ENCODE measurements at places on chromosomes 12 and 14.

DNA sequence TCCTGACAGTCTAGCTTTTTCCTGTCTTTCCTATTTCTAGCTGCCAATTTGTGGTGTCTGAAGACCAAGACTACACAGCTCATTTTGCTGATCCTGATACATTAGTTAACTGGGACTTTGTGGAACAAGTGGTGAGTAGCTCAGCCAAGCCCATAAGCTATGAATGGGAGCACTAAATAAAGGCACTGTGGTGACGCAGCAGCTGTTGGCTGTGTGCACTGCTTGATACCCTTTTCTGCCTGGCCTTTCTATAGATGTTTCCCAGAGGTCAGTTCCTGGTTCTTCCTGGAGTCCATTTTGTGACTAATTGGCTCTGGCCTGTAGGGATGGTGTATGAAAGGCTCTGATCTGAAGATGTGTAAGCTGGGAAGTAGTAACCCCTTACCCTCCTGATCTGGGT lies 20.5 kb downstream of the RNF10 start:
- DNase-seq, result no peak

DNA sequence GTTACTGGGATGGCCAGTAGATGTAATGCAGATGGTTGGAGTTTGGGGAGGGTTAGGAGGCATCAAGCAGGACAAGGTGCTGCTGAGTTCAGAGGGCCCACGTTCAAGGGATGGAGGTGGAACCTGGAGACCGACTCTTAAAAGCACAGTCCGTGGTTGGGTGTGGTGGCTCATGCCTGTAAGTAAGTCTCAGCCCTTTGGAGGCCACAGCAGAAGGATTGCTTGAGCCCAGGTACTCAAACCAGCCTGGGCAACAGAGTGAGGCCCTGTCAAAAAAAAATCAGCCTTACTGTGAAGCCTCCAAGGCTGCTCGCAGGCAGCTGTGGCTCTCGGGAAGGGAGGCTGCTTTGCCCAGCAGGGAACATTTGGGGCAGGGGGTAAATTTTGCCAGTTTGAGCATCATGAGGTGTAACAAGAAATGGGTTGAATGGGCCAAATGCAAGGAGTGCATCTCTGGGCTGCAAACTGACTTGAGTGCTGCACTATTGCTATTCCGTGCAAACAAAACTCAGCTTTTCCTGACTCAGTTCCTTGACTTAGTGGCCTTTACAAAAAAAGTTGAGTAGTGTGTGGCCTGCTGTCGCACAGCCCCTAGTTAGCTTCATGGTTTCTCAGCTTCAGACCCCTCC lies 55.0 kb downstream of the ANAPC7 start:
- no peak for DNase-seq

DNA sequence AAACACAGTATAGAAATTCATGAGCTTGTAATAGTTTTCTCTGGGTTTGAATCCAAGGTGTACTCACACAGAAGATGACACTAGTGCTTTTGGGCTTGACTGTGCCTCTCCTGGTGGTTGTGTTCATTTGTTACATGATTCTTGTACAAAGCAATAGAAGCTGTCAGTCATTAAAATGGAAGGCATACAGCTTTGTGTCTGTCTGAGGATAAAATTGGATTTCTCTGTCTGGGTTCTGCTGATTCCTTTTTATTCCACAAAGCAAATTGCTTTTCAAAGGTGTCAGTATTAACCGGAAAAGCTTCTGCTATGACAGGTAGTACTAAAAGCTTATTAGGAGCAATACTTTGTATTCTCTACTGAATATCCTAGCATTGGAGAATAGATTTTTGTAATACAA lies 361.2 kb downstream of the SLC6A15 start:
- no peak for DNase-seq

DNA sequence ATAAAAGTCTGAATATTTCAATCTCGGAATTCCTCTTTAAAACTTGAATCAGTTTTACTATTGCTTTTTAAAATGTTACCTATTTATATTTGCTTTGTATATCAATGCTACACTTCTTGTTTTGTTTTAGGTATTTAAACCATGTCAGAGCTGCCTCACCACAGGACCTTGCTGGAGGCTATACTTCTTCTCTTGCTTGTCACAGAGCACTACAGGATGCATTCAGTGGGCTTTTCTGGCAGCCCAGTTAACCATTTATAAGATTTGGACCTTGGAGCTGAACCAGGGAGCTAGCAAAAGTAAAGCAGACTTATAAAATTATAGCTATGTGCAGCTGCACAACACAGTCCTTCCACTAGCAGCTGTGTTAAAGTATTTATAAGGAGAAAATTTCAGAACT lies 12.8 kb downstream of the TRMT5 start:
- no peak for DNase-seq

DNA sequence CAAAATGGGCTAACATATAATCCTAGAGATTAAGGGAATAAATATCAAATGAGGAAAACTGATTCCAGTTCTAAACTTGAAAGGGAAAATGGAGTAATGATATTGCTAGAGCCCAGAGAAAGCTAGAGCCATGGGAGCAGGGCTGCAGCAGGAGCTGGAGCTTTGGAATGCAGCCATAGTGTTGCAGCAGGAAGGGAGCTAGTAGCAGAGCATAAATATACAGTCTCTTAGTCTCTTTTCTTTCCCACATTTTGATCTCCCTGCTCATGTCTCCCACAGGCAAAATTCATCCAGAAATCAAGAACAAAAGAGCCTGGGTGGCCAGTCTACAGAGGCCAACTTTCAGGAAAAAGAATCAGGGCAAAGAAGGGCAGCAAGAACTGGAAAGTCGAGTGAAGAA lies 253.7 kb downstream of the ATXN7L3B start:
- DNase-seq, result no peak

DNA sequence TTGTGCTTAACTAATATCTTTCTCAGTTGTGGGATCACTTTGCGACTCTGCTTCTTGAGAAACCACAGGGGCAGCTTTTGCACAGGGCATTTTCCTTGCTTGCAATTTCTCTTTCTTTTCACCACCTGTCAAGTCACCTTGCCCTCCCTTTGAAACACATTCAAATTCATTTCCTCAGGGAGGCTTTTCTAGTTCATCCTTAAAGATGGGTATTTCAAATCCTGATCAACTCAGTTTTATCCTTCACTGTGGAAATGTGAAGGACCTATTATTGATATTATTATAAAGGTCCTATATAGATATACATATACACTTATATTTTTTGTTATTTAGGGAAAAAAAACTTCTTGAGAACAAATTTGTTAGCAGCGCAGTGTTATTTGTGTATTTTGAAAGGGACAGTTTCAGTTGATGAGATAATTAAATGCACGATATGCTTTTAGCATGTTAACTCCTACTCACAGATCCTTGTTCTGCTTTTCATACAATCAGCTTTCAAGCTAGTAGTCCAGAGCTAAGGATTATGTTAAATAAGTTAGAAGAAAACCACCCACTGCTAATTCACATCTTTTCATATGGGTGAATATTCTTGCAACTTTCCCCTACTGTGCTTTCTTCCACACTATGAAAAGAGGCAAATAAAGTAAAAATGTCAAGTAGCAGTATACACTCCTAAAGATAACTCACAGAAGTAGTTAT lies 501.4 kb upstream of the RGS6 start:
- no peak for DNase-seq

- DNase-seq, result no peak
These were observed 19.3 kb upstream of the SIX1 start for GRCh38 chr14:60668431-60669112.

All from activated T-cell treated with anti-CD3 and anti-CD28 coated beads for 1 hour (primary cell).